ENCODE measurements at places on chromosomes 16 and 17. TPM values are rescaled to one million over a fixed set of nuclear protein-coding genes. Genes with fewer than 3 reads are reported as not detected.

Gene TP53TG3
- total RNA-seq = not detected

- DNase-seq = no peak
These were observed 413.3 kb upstream of the EEF2KMT start for GRCh38 chr16:5510819-5511370.

DNA sequence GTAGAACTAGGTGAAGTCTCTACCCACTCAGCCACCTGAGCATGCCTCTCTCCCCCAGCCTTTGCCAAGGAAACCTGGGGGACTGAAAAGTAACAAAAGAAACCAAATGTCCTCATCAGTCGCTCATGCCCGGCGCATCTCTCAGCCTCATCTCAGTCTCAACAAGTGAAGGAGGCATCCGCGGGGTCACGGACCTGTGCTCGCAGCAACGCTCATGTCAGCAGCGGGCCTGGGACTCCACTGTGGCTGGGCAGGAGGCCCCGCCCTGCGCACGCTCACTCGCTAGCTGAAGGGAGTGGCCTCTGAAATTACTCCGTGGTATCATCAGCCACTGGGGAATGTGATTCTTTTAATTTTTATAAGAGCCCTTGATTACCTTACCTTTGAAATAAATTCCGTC lies 31.3 kb downstream of the MAP1LC3B start:
- DNase-seq = no peak

GRCh38 chr17:55833306-55833705 lies 82.5 kb downstream of the PCTP start:
- DNase-seq = no peak

DNA sequence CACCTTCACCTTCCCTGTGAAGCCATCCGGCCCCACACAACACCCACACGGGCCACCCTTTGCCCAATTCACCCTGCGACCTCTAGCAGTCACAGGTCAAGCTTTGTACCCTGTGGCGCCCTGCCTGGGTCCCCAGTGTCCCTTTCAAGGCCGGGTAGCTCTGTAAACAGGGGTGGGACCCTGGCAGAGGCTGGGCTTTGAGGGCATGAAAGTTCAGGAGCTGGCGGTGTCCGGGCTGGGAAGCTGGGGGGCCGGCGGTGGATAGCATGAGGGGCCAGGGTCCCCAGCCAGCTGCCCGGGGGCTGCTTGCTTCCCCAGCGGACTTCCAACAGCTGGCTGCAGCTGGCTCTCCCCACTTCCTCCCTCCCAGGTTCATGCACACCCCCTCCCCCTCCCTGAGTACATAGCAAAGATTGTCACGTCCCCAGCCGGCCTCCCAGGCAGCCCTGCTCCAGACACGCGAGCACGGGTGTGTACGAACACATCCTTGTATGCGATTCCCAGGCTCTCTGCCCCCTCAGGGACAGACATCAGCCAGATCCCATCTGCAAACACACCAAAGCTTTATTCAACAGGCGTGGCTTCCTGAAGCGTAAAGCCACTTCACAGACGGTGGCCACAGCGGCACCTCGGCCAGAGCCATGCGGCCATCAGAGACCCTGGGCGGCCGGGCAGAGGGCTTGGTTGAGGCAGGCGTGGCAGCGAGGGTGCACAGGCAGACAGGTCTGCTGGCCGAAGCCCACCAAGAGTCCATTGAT lies 8.2 kb downstream of the NTHL1 start:
- no peak for DNase-seq

- DNase-seq = no peak
These were observed 37.0 kb downstream of the MARF1 start for GRCh38 chr16:15605839-15606517.

- DNase-seq = no peak
These were observed 7.8 kb downstream of the ODAD4 start for GRCh38 chr17:41937970-41938954.

Data from aorta (tissue), 5 donors.